Fibroblast of upper back skin (primary cell): ENCODE measurements at places on chromosomes 4 and X.

DNA sequence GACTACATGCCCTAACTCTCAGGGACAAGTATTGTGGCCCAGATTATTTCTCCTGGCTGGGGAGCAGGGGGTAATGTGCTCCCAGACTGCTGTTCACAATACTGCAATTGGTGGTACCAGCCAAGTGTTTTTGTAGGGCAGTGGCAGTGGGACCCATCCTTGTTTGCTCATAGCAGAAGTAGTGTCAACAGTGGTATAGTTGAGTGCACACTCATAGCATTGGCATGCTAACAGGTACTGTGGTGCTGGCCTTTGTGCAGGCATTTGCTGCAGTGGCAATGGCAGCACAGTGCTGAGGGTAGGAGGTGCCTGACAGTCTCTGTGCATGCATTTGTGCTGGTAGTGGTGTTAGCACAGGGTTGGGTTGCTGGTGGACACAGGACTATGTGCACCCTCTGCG, 995.0 kb downstream of the SH3BGRL start:
- no peak for DNase-seq

- DNase-seq = no peak
Observed at GRCh38 chrX:110795645-110796406, at the start of gene CHRDL1. Gene CHRDL1 (minus strand): TSS chrX:110795817. CDS start chrX:110792181, 3,636 bp downstream.

DNA sequence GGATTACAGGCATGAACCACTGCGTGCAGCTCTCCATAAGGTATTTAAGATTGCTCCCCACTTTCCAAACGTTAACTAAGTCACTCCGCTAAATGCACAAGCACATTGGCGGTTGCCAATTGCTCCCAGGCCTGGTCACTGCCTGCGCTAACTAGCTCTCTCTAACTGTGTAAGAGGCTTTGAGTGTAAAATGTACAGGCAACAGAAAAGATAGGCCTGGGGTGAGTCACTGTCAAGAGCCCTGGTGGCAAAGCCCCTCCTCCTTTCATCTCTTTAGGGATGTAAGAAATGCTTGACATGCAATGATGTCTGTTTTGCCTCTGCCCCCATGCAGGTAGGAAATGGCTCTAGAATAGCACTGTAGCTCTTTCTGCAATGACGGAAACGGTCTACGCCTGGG, 329.7 kb upstream of the GATB start:
- DNase-seq = peak; percentile 89

GRCh38 chr4:69484011-69484410, 11.7 kb downstream of the UGT2B4 start:
- DNase-seq = no peak

DNA sequence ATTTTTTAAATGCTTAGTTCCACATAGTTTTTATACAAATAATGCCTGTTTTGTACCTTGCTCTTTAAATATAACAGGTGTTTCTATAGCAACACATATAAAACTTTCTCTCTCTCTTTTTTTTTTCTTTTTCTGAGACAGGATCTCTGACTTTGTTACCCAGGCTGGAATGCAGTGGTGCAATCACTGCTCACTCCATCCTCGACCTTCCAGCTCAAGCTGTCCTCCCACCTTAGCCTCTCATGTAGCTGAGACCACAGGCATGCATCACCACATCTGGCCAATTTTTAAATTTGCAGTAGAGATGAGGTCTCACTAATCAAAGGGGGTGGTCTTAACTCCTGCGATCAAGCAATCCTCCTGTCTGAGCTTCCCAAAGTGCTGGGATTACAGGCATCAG, 18.3 kb upstream of the SULT1E1 start:
- DNase-seq = no peak

GRCh38 chr4:6720202-6720699, 4.3 kb downstream of the BLOC1S4 start:
- peak; percentile 72 for DNase-seq

DNA sequence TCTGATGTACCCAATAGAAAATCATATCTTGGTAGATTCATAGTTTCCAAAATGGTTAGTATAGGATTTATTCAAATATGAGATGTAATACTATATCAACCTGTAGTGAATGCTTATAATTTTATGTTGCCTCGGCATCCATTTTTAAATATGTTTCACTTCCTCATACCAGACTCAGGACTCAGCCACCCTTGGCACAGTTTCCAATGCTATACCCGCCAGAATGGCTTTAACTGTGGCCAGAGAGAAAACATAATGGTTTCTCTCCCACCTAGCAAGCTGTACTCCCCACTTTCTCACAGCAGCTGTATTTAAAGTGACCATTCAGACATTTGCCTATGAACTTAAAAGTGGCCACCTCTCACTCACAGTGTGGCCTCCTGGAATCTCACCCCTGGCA, 466.6 kb upstream of the PABPC4L start:
- DNase-seq = peak; percentile 4

DNA sequence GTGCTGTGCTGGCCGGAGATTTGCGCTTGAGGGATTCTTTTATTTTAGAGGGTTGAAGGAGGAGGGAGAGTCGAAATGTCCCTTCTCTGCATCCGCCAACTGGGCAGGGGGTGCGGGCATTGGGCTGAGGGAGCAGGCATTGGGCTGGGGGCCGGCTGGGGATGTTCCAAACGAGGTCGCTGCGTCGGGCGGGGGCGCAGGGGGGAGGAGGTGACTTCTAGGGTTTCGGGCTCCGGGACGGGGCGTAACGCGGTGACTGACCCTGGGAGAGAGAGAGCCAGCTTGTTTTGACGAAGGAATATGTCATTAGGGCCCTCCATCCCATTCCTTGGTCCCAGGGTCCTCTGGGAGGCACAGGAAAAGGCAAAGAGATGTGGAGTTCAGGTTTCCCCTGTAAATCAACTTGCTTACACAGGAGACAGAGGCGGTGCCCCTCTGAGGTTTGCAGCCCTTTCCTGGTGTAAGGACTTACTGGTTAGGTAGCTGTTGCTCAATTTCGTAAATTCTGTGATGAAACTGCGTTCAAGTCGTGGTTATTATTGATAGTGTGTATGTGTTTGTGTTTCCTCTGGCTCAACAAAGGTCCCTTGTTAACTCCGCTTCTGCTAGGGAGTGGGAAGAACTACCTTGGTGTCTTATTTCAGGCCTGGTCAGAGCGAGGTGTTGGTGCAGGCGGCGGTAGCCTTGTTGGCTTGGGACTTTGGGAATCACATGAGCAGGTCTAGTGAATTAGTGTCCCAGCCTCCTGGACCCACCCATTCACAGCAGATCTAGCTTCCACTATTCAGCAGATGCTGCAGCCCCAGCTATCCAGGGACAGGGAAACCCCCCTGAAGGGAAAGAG, 716 bp downstream of the FHIP1A start:
- DNase-seq = no peak

- no peak for DNase-seq
Observed at GRCh38 chr4:73172161-73172560, 86.4 kb downstream of the ANKRD17 start.

GRCh38 chr4:80840396-80840795, 190.1 kb upstream of the BMP3 start:
- DNase-seq = no peak

DNA sequence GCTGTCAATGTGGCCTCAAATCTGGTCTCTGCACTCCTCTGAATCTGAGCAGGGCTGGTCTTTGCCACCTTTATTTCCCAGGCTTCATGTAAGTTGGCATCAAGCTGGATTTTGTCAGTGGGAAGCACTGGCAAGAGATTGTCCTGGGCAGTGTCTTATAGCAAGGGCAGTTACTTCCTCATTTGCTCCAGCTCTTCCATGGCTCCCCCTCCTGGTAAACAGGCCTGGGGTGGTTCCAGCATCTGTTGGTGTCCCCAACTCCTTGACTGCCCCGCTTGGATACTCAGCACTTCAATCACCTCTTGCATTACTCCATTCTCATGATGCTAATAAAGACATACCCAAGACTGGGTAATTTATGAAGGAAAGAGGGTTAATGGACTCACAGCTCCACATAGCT, 15.0 kb upstream of the REST start:
- DNase-seq = no peak

- no peak for DNase-seq
Observed at GRCh38 chrX:96692890-96693289, 8.2 kb downstream of the DIAPH2 start.
